ENCODE measurements at places on chromosomes 4 and X.

- DNase-seq = no peak
Observed at GRCh38 chr4:164755432-164755831, 1.5 kb downstream of the SMIM31 start.

DNA sequence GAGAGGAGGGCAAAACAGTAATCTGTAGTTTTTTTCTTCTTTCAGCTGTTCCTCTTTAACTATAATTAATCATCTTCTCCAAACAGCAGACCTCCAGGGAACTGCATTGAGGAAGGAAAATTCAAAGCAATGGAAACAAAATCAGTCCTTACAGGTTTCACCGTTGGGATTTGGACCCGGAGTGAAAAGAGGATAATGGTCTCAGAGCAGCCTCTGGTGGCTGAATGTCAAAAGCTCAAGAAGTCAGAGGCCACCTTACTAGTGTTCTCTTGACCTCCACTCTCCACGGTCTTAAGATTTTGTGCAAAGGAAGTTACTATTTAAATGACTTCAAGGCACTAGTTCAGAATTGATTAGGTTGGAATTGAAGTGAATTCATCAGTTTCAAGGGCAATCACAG is 16.0 kb upstream of the MID1 start:
- no peak for DNase-seq

- peak; percentile 52 for DNase-seq
Observed at GRCh38 chrX:154748712-154749339, 2.1 kb downstream of the GAB3 start.

DNA sequence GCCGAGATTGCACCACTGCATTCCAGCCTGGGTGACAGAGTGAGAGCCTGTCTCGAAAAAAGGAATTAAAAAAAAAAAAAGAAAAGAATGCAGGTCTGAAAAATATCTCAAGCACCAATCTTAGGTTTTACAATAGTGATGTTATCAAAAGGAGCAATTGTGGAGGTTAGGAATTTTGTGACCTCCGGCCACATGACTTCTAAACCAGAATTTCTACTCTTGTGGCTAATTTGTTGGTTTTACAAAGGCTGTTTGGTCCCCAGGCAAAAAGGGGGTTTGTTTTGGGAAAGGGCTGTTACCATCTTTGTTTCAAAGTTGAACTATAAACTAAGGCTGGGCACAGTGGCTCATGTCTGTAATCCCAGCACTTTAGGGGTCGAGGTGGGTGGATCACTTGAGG is 15.4 kb upstream of the ZNF41 start:
- DNase-seq = no peak

DNA sequence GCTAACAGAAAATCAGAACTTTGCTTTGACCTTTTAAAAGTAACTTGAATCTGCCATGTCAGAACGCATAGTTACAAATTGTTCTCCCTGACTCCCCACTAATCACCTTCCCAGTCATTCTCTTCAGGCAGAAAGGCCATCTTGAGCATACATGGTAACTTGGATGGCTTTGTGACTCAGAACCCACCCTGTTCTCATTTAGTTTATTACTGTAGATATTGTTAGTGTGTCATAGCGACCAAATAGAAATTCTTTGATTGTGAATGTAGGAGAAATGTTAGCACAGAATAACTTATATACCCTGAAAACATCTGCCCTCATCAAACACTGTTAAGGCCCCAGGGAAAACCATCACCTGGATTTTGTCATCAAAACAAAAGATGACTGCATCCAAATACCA is 382.0 kb downstream of the MAGEB5 start:
- no peak for DNase-seq
